ENCODE measurements at places on chromosomes 12 and 14.

GRCh38 chr12:117236456-117237001, 46.3 kb upstream of the FBXO21 start:
- H3K4me3 ChIP-seq: no peak overlapping the region
- H3K4me1 ChIP-seq: no peaks in the 10 kb centered on the region
- H3K27me3 ChIP-seq: no peaks in the 10 kb centered on the region

DNA sequence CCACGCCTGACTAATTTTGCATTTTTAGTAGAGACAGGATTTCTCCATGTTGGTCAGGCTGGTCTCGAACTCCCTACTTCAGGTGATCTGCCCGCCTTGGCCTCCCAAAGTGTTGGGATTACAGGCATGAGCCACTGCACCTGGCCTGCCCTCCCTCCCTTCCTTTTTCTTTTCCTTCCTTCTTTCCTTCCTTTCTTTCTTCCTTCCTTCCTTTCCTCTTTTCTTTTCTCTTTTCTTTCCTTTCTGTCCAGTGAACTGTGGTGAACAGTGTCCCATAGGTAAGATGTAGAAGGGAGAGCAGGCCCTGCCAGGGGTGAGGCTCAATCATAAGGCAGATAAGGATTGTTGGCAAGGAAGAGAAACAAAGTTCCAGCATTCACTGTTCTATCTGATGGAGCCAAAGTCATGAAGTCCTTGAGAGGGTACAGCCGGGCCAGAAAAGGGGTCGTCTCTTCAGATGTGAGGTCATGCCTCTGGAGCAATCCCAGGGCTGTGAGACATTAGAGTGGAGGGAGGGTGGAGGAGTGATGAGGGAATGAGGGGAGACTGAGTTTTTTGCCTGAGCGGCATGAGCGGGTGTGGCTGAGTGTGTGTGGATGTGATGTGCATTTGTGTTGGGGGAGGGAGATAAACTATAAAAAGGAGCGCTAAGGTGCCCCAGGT, 4.2 kb upstream of the MLF2 start:
- no peak overlapping the region for H3K27ac ChIP-seq
- no peaks in the 10 kb centered on the region for H3K36me3 ChIP-seq
- no peak overlapping the region for H3K4me3 ChIP-seq
- no peaks in the 10 kb centered on the region for H3K27me3 ChIP-seq
- peaks cover 3% of the 10 kb centered on the region for H3K4me1 ChIP-seq

- H3K4me3 ChIP-seq: no peak overlapping the region
- no peak overlapping the region for H3K27ac ChIP-seq
- no peaks in the 10 kb centered on the region for H3K36me3 ChIP-seq
- no peaks in the 10 kb centered on the region for H3K4me1 ChIP-seq
Measured at GRCh38 chr12:55659486-55660385, 23.0 kb downstream of the OR10P1 start.

GRCh38 chr12:92133171-92133570, 12.5 kb downstream of the BTG1 start:
- no peak overlapping the region for H3K4me3 ChIP-seq
- H3K27ac ChIP-seq: no peak overlapping the region
- no peak for DNase-seq

GRCh38 chr14:90579088-90579487, 182.3 kb downstream of the CALM1 start:
- H3K4me3 ChIP-seq: no peak overlapping the region
- no peaks in the 10 kb centered on the region for H3K4me1 ChIP-seq
- H3K36me3 ChIP-seq: no peaks in the 10 kb centered on the region
- no peaks in the 10 kb centered on the region for H3K27me3 ChIP-seq

DNA sequence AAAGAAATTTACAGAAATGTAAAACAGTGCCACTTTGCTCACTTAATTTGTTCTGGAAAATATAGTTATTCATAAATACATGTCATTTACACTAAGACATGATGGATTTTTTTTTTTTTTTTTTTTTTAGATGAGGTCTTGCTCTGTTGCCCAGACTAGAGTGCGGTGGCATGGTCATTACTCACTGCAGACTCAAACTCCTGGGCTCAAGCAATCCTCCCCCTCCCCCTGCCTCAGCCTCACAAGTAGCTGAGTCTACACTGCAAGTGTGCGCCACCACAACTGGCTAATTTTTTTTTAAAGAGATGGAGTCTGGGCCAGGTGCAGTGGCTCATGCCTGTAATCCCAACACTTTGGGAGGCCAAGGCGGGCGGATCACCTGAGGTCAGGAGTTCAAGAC, 101.2 kb downstream of the PPP2R5C start:
- DNase-seq: no peak
- H3K27ac ChIP-seq: no peak overlapping the region
- no peaks in the 10 kb centered on the region for H3K36me3 ChIP-seq

DNA sequence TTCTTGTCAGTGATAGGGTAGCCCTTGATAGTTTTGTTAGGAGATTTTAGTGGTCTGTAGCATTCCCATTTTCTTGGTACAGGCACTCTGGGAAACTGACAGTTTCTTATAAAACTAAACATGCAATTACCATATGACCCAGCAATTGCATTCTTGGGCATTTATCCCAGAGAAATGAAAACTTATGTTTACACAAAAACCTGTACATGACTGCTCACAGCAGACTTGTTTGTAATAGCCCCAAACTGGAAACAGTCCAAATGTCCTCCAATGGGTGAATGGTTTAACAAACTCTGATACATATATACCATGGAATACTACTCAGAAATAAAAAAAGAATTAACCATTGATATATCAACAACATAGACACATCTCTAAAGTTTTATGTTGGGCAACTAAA, 75.5 kb downstream of the BORCS5 start:
- no peaks in the 10 kb centered on the region for H3K4me1 ChIP-seq
- H3K4me3 ChIP-seq: no peak overlapping the region
- peak overlapping the region; percentile 74 for H3K27ac ChIP-seq
- no peak for DNase-seq
- no peaks in the 10 kb centered on the region for H3K27me3 ChIP-seq

GRCh38 chr12:54935235-54935951, 49.2 kb downstream of the TESPA1 start:
- no peak overlapping the region for H3K4me3 ChIP-seq
- no peak for DNase-seq
- H3K36me3 ChIP-seq: no peaks in the 10 kb centered on the region
- H3K27me3 ChIP-seq: no peaks in the 10 kb centered on the region
- no peaks in the 10 kb centered on the region for H3K4me1 ChIP-seq

- DNase-seq: no peak
- H3K4me1 ChIP-seq: peaks cover 2% of the 10 kb centered on the region
- no peaks in the 10 kb centered on the region for H3K36me3 ChIP-seq
Measured at GRCh38 chr12:102484428-102484958, 4.1 kb upstream of the IGF1 start.

GRCh38 chr14:52402812-52403526, 88.9 kb downstream of the PTGER2 start:
- H3K36me3 ChIP-seq: no peaks in the 10 kb centered on the region
- no peak overlapping the region for H3K27ac ChIP-seq
- no peak for DNase-seq
- no peak overlapping the region for H3K4me3 ChIP-seq
- no peaks in the 10 kb centered on the region for H3K27me3 ChIP-seq
- H3K4me1 ChIP-seq: no peaks in the 10 kb centered on the region

DNA sequence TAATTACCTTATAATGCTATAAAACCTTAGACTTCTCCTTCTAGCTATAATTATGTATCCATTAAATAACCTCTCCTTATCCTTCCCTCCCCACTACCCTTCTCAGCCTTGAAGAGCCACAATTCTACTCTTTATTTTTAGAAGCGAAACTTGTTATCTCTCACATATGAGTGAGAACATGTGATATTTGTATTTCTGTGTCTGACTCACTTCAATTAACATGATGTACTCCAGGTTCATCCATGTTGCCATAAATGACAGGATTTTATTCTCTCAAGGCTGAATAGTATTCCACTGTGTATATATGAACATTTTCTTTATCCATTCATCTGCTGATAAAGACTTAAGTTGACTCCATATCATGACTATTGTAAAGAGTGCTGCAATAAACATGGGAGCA, 485.6 kb downstream of the FLRT2 start:
- H3K27ac ChIP-seq: no peak overlapping the region
- no peak for DNase-seq
- H3K4me1 ChIP-seq: no peaks in the 10 kb centered on the region
- H3K27me3 ChIP-seq: no peaks in the 10 kb centered on the region

GRCh38 chr12:41459906-41460214, 271.7 kb downstream of the PDZRN4 start:
- no peak for DNase-seq
- H3K4me3 ChIP-seq: no peak overlapping the region

- H3K4me3 ChIP-seq: no peak overlapping the region
- no peaks in the 10 kb centered on the region for H3K36me3 ChIP-seq
- no peak overlapping the region for H3K27ac ChIP-seq
- H3K27me3 ChIP-seq: no peaks in the 10 kb centered on the region
- H3K4me1 ChIP-seq: no peaks in the 10 kb centered on the region
Measured at GRCh38 chr12:82740129-82741000, 53.7 kb downstream of the TMTC2 start.

GRCh38 chr12:18221726-18222125, 39.6 kb upstream of the PIK3C2G start:
- no peak overlapping the region for H3K4me3 ChIP-seq
- no peaks in the 10 kb centered on the region for H3K4me1 ChIP-seq
- H3K27ac ChIP-seq: no peak overlapping the region

DNA sequence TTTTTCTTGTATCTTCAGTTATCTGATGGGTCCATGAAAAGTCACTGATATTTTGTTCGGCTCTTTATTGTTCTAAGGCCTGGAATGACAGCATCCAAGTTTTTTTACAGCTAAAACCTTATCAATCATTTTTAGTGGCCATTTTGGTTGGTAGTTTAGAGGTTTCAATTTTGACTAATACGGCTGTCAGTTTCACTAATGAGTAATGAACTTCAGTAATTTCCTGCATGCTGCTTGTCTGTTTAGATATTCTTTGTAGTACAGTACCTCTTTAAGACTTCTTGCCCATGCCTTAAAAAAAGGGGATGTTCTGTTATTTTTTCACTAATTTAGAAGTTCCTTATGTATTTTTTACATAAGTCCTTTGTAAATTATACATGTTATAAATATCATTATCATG, 176.7 kb downstream of the LRFN5 start:
- H3K36me3 ChIP-seq: no peaks in the 10 kb centered on the region
- H3K4me3 ChIP-seq: no peak overlapping the region
- no peaks in the 10 kb centered on the region for H3K4me1 ChIP-seq
- no peak for DNase-seq

- H3K27me3 ChIP-seq: no peaks in the 10 kb centered on the region
- no peak overlapping the region for H3K27ac ChIP-seq
- DNase-seq: no peak
- no peaks in the 10 kb centered on the region for H3K4me1 ChIP-seq
- no peaks in the 10 kb centered on the region for H3K36me3 ChIP-seq
- H3K4me3 ChIP-seq: no peak overlapping the region
Measured at GRCh38 chr14:23704890-23705289, 68.7 kb downstream of the DHRS2 start.

- no peak overlapping the region for H3K4me3 ChIP-seq
- no peaks in the 10 kb centered on the region for H3K4me1 ChIP-seq
- H3K27ac ChIP-seq: no peak overlapping the region
- no peaks in the 10 kb centered on the region for H3K27me3 ChIP-seq
- H3K36me3 ChIP-seq: no peaks in the 10 kb centered on the region
Measured at GRCh38 chr12:4434301-4434700, 11.3 kb downstream of the FGF6 start.

DNA sequence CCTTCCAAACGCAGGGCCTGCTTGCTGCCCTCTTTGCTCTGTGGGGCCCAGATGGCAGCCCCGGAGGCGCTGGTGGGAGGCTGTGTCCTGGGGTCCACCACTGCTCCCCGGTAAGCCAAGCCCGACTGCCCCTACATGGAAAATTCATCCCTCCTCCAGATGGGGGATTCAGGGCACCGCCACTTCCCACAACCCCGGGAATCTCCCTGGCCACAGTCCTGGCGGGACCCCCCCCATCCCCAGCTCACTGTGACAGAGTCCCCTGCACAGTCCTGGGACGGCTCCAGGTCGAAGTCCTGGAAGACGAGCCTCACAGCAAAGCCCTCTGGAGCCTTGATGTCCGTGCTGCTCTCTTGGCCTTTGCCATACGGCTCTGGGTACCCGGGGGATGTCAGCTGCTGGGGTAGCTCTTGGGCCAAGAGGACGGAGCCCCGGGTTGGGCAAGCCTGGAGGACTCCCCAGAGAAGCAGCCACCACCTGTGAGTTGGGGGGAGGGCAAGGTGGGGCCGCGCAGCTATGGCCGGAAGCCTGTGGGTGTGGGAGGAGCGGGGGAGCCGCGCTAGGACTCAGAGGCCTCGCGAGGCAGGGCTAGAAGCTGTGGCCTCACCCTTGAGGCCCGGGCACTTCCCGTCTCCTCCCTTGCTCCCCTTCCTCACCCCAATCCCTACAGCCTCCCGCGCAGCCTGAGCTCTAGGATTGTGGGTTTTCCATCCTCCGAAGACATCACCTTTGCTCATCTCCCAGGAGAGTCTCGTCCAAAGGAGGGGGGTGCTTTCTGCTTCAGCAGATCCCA, 815 bp downstream of the C1RL start:
- no peaks in the 10 kb centered on the region for H3K4me1 ChIP-seq
- peak; percentile 73 for DNase-seq
- peak overlapping the region; percentile 64 for H3K4me3 ChIP-seq
- H3K27ac ChIP-seq: peak overlapping the region; percentile 95
- no peaks in the 10 kb centered on the region for H3K36me3 ChIP-seq

- no peaks in the 10 kb centered on the region for H3K4me1 ChIP-seq
- H3K27ac ChIP-seq: no peak overlapping the region
- H3K27me3 ChIP-seq: peaks cover 7% of the 10 kb centered on the region
- DNase-seq: no peak
- no peaks in the 10 kb centered on the region for H3K36me3 ChIP-seq
Measured at GRCh38 chr14:96698960-96699539, 98.1 kb upstream of the VRK1 start.

DNA sequence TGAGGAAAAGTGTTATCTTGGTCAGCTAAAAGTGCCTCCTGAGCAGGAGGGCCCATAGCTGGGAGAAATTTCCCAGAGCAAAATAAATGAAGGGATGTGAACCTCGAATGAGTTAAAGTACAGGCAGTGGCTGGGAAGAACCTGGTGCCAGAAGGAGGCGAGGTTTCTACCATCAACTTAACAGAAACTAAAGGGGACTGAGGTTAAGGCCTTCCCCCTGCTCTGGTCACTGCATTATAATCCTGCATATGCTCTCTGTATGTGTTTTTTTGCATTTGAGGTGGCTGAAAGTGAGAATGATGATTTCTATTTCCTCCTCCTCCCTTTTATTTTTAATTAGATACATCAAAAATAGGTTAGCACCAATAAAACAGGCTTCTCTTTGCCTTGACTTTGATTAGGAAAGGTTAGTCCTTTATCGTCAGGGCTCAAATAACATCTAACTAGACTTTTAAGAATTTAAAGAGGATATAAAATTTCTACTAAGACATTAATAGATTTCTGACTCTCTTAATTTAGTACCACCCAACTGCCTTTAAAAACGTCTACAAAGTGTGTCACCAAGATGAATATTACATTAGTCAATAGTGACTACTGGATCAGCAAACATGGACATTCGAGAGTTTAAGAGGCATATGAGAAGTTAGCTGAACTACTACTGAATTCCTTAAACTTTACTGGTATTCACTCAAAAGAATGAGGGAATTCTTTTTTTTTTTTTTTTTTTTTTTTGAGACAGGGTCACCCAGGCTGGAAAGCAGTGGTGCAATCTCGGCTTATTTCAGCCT, 49.2 kb downstream of the GALNT4 start:
- no peaks in the 10 kb centered on the region for H3K4me1 ChIP-seq
- H3K27ac ChIP-seq: no peak overlapping the region
- no peak overlapping the region for H3K4me3 ChIP-seq
- DNase-seq: no peak
- no peaks in the 10 kb centered on the region for H3K27me3 ChIP-seq
- H3K36me3 ChIP-seq: no peaks in the 10 kb centered on the region

GRCh38 chr12:2344476-2344875, 291.7 kb downstream of the CACNA1C start:
- no peaks in the 10 kb centered on the region for H3K27me3 ChIP-seq
- H3K36me3 ChIP-seq: no peaks in the 10 kb centered on the region
- peak overlapping the region; percentile 7 for H3K27ac ChIP-seq
